Nucleus accumbens (tissue), 56 donors: ENCODE measurements at places on chromosomes 16 and 17.

DNA sequence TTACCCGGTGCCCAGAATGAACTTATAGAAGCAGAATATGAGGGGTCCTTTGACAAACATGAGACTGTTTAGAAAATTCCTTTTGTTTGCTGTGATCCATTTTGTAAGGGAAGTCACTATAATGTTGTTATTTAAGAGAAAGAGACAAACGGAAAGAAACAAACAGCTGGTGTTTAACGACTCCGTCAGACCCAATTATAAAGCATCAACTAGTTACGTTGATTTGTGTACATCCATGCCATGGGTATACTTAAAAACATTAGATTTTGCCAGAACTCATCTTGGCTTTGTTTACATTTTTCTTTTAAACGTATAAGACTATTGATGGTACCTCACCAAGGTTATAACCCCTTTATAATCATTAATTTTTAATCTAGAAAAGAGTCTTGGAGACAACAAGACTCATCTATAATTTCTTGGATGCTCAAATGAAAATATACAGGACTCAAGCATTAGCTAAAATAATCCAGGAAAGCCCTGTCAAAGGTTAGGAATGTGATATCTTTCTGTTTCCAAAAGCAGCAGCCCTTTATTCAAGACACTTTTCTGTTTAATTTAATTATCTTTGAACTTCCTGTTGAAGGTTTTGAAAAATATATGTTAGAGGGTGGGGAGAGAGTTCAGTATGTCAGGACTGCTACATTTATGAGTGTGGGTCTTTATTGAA is 331.7 kb downstream of the WWOX start:
- DNase-seq = no peak

GRCh38 chr16:55515111-55515510 is 6.2 kb downstream of the LPCAT2 start:
- no peak for DNase-seq

- DNase-seq = no peak
These were observed 19.3 kb upstream of the ASGR2 start for GRCh38 chr17:7133916-7134315.

DNA sequence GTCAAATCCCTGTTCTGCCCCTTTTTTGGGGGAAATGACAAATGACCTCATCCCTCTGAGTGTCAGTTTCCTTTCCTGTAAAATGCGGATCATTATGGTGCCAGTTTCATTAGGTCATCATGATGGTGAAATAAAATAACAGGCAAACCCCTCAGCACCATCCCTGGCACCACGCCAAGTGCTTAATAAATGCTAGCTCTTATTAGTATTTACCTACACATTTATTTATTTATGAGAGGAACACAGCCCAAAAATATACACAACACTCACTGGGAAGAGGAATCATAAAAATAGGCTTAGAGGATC is 28.6 kb upstream of the GPRC5B start:
- DNase-seq = no peak

GRCh38 chr16:79278506-79278905 is 322.0 kb downstream of the MAF start:
- no peak for DNase-seq

GRCh38 chr17:45132572-45133463 is 503 bp upstream of the PLCD3 start:
- peak; percentile 78 for DNase-seq

GRCh38 chr17:69713815-69714214 is 299.3 kb downstream of the MAP2K6 start:
- DNase-seq = no peak

GRCh38 chr17:13273806-13274205 is 256.0 kb upstream of the ELAC2 start:
- DNase-seq = no peak

DNA sequence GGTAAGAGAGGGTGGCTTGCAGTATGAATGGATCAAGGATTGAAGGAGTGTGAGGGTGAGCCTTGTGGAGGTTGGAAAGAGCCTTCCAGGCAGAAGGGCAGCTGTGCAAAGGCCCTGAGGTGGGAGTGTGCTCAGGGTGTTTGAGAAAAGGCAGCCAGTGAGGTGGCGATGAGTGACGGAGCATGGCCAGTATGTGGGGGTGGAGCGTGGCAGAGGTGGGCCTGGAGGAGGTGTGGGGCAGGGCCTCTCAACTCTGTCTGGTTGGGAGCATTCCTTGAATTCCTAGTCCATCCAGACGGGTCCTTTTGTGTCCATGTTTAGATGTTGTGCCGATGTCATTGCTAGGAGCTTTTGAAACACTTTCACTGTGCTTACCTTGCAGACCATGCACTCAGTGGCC is 51.3 kb downstream of the EPN2 start:
- DNase-seq = no peak

GRCh38 chr17:59859444-59860025 is 33.2 kb downstream of the TUBD1 start:
- DNase-seq = no peak

- DNase-seq = no peak
These were observed 191.6 kb downstream of the CPPED1 start for GRCh38 chr16:12611916-12612597.

DNA sequence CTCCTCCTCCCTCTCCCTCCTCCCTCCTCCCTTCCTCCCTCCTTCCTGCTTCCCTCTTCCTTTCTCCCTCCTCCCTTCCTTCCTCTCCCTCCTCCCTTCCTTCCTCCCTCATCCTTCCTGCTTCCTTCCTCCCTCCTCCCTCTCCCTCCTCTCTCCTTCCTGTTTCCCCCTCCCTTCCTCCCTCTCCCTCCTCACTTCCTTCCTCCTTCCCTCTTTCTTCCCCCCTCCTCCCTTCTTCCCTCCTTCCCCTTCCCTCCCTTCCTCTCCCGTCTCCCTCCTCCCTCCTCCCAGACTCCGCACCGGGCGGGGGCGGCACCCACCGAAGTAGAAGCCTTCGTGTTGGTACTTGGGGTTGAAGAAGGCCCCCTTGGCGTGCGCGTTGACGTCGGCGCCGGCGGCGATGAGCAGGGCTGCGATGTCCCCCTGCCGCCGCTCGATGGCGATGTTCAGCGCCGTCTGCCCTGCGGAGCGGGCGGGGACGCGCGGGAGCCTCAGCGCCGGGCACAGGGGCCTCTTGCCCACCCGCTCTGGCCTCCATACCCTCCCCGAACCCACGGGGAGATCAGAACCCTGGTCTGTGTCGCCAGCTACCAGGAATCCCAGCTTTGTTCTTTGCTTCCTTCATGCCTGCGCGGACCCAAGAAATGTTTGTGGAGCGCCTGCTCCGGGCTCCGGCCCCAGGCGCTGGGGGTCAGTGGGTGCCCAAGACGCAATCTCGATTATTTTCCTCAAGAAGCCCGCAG is 22.2 kb downstream of the TRPV3 start:
- peak; percentile 86 for DNase-seq

GRCh38 chr17:77740481-77740880 is 218.0 kb upstream of the TNRC6C start:
- DNase-seq = no peak

DNA sequence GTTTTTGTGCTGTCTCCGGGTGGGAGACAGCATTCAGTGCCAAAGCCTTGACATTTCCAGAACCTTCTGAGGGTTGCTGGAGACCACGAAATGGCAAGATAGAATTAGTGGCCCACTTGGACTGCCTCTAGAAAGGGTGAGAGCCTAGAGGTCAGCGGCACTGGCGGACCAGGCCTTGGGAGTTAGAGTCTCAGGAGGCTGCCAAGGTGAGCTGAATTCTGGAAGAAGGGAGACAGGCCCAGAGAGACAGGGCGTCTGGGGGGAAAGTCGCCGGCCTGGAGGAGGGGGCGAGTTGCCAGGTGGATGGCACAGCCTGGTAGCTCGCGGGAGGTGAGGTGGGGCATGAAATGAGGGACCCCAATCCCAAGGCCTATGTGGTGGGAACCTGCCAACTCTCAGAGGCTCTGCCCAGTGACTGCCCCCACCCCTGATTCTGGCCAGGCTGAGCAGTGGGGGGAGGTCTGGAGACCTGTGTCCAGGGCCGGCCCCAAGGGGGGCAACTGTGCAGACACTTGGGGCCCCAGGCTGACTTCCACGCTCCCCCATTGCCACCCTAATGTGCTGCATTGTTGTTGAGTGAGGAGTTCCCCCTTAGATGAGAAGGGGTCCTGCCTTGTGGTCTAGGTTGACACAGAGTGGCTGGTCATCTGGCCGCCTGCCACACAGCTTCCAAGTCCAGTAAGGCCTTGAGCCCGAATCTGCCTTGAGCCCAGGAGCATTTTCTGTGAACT is 211.1 kb upstream of the CIBAR2 start:
- DNase-seq = no peak

DNA sequence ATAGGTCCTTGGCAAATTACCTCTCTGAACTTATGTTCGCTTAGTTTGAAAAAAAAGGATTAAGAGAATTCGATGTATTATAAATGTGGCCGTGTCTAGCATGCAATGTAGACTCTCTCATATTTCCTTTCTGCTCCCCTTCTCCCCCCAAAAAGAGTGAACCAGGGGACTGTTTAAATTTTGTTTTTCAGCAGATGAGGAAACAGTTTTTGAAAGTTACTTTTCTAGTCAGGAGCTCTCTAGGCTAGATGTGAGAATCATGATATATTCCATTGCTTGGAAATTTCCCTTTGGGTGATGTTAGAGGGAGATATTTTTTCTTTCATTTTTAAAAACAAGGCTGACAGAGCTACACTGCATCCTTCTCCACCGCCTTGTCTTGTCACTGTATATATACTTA is 1.1 kb upstream of the CDC27 start:
- DNase-seq = no peak

DNA sequence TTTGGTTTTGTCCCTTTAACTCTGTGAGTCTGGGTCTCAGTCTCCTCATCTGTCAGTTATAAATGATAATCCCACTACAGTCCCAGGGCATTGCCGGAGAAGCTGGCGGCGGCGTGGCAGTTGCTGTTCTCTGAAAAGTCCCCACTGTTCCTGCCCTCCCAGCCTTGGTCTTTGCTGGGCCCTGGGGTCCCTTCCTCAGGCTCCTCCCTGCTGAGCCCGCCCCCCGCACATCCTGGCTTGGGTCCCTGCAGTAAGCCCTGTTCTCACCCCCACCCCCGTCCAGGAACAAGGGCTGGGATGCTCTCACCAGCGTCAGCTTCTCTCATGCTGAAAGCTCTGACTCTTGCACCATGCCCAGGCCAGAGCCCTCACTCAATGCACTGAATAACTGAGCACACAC is 35.3 kb upstream of the PEMT start:
- no peak for DNase-seq

GRCh38 chr17:55605705-55606487 is 94.6 kb upstream of the SMIM36 start:
- DNase-seq = no peak

DNA sequence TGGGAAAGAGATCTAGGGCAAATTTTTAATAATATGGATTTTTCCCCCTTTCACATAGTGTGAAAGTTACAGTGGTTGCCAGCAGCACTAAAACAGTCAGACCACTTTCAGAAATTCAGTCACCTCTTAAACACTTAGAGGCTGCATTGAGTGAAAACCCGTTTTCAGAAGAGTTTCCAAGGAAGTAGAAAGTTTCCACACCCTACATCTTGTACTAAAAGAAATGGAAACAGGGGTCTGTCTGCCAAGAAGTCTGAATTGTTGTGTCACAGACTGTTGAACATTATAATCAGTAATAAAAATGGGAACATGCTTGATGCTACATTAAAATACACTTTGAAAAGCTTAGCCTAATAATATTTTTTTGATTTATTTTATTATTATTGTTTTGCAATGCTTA is 278.9 kb upstream of the KCNJ16 start:
- DNase-seq = no peak

GRCh38 chr17:8126491-8127066 is 2.7 kb upstream of the HES7 start:
- no peak for DNase-seq

DNA sequence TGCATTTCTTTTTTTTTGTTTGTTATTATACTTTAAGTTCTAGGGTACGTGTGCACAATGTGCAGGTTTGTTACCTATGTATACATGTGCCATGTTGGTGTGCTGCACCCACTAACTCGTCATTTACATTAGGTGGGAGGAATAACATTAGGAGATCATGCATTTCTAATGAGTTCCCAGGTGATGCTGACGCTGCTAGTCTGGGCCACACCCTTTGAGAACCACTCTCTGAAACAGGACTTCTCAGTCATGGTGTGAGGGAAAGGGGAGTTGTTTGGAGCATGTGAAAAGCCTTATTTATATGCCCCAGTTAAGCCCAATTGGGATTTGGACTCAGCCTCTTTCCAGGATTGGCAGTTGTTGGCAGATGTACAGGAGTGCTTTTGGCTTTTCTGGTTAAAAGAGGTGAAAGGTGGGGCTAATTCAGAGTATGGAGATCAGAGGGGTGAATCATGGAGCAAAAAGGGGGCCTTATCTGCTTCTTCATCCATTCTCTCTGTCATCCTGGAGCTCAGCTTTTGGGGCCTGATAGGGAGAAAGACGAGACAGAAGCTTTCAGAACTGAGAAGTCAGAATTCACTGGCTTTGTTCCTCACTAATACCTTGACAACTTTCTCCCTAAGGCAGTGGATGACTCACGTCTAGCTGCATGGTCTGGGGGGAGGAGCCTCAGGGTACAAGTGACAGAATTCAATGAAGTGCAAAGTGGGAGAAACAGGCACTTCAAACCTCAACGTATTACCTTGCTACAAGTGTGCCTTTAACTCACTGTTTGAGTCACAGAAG is 180.0 kb upstream of the CACNG3 start:
- DNase-seq = peak; percentile 65

DNA sequence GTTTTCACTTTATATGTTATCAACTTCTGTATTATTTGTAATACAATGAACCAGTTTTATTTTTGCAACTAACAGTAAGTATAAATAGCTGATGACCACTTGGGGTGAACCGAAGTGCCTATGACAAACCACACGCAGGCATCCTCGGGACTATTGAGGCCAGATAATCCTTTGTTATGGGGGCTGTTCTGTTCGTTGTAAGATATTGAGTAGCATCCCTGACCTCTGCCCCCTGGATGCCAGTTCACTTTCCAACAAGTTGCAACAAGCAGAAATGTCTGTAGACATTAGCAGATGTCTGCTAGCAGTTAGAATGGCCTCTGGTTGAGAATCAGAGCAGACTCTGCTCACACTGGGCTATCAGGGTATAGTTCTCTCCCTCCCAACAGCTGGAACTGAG is 277.0 kb downstream of the WWOX start:
- no peak for DNase-seq

DNA sequence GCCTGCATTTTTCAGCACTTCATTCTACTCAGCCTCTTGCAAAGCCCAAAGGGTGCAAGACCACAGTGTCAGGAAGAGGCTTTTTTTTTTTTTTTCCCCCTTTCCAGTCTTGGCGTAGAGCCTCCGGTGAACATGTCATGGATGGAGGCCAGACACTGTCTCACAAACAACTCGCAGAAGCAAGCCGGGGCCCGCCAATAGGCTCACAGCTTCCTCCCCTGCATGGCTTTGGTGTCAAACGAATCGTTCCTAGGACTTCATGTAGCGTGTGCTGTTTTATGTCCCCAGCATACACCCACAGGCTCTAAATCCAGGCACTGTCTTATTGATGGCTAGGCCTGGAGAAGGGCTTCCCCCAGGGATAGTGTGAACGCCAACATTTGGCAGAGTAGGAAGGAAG is 457.7 kb upstream of the MAF start:
- DNase-seq = no peak

GRCh38 chr17:82587234-82588086 is 60.8 kb downstream of the WDR45B start:
- DNase-seq = no peak

- DNase-seq = no peak
These were observed 48.0 kb downstream of the ABCC6 start for GRCh38 chr16:16175296-16175695.
